AG04449 (cell line): ENCODE measurements at places on chromosomes 4 and X.

GRCh38 chr4:74873545-74874301 lies 59.2 kb upstream of the PARM1 start:
- DNase-seq = no peak

DNA sequence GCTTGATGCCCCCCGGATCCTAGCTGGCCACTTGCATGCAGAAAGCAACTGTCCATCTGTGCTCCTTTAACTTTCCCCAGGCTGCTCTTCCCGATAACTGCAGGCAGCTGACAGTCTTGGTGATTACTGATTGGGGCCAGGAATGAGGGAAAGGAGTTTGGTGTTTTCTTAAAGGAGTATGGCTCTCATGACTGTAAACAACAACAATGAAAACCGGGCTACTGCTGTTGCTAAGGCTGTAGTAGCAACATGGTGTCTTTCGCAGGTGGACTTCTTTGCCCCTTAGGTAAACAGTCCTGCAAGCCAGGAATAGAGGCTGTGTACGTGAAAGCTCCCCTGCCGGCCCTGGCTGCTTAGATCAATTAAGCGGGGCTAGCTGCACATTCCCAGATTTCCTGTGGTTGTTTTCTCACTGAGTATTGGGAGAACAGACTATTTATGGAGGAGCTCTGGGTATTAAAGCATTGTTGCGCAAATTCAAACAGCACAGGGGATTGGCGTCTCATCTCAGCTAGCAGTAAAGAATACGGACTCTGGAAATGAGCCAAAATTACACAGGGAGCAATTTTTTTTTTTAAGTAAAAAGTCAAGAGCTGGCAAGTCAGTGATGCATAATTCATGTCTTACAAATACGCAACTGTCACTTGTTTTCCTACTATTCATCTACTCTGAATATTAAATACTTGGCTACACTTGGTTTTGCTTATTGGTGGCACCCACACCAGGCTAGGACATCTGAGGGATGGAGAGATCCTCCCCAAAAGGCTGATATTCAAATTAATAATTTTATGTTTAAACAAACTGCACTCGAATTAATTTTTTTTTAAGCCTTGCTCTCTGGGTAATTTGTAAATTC lies 61.6 kb upstream of the NAP1L5 start:
- DNase-seq = peak; percentile 17

GRCh38 chr4:159227984-159228383 lies 125.1 kb downstream of the RAPGEF2 start:
- DNase-seq = peak; percentile 42

DNA sequence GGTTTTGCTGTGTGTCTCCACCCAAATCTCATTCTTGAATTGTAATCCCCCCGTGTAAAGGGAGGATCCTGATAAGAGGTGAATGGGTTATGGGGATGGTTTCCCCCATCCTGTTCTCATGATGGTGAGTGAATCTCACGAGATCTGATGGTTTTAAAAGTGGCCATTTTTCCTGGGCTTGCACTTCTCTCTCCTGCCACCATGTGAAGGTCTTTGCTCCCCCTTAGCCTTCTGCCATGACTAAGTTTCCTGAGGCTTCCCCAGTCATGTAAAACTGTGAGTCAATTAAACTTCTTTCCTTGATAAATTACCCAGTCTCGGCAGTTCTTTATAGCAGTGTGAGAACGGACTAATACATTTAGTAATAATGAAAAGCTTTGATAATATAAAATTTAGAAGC lies 46.9 kb downstream of the ANTXR2 start:
- DNase-seq = no peak

DNA sequence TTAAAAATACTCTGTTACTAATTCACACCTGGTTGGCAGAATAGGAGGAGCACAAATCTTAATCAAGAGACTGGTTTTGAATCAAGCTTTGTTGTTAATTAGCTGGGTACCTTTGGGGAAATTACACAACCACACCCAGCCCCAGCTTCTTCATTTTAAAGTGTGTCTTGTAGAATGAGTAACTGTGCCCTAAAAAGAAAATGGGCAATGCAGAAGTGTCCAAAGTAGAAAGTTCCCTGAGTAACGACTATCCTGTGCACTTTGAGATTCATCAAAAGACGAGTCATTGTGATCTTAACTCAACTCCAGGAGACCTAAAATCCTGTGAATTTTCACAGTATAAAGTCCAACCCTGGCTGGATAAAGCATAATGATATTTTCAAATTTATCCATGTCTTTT lies 792.3 kb upstream of the HS3ST1 start:
- DNase-seq = no peak

- DNase-seq = no peak
Measured at GRCh38 chr4:76210452-76210851, 3.2 kb downstream of the SCARB2 start.

- no peak for DNase-seq
Measured at GRCh38 chr4:136931781-136932180, 600.5 kb downstream of the PCDH18 start.

DNA sequence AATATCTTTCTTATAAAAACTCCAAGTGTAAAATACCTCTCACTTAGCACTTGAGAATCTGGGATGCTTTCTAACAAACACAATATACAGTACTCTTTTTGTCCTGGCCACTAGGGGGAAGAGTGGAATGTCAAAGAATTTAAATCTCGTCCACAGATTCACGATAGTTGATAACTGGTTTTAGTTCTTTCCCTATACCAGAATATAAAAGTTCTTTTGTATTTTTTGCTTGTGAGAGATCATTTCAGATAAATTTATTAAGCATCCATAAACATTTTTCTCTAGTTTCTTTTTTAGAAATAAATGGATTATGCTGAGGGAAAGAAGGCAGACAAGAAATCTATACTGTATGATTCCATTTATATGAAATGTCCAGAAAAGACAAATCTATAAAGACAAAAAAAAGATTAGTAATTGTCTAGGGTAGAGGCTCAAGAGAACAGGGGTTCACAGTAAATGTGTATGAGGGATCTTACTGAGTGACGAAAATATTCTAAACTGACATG lies 50.4 kb downstream of the MGARP start:
- no peak for DNase-seq

DNA sequence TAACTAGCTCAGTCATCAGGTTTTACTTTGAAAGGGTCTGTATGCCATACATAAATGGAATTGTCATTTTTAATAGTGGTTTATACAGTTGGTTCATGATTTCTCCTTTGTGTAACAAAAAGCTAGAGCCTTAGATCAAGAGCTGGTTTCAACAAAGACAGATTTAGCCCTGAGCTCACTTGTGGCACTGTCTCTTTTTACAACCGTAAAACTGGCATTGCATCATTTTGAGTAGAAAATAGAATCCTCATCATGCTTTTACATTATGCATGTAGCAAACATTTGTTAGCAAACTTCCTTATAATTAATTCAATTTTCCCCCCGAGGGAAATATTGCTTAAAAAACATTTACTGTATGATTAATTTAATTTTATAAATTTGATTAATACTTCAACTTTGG lies 1871.5 kb downstream of the ARAP2 start:
- DNase-seq = no peak

- DNase-seq = no peak
Measured at GRCh38 chr4:153844144-153844543, 55.3 kb upstream of the SFRP2 start.

- no peak for DNase-seq
Measured at GRCh38 chrX:3154386-3154975, 113.2 kb downstream of the ARSF start.

DNA sequence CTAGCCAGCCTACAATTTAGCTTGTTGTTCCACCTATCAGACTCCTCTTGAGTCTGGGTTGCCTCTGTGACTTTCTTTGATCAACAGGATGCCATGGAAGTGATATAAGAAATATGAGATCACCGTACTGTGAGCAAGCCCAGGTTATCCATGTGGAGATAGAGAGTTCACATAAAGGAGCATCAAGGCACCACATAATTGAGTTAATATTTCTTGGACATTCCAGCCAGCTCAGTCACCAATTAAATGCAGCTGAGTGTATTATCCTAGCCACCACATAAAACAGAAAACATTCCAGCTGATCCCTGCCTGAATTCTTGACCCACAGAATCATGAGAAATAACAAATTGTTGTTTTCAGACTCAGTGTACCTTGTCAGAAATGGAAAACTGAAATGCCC lies 253.6 kb downstream of the PPP1R2C start:
- DNase-seq = no peak

DNA sequence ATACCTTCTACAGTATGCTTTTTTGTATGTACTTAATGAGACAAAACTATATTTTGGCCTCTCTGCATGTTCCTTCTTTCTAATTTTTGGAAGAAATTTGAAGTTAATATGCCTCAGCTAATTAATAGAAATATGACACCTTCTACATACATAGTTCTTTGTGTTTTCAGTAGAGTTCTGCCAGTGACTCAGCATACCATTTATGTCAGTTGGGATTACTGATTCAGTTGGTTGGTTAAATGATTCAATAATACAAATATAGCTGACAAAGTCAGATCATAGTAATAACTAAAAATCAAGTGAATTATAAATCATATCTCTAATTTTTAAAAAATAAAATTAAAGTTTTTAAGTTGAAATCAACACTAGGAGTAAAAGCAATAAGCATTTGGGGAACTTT lies 16.8 kb downstream of the BTC start:
- no peak for DNase-seq

- DNase-seq = no peak
Measured at GRCh38 chrX:116873671-116874070, 410.9 kb upstream of the CT83 start.

DNA sequence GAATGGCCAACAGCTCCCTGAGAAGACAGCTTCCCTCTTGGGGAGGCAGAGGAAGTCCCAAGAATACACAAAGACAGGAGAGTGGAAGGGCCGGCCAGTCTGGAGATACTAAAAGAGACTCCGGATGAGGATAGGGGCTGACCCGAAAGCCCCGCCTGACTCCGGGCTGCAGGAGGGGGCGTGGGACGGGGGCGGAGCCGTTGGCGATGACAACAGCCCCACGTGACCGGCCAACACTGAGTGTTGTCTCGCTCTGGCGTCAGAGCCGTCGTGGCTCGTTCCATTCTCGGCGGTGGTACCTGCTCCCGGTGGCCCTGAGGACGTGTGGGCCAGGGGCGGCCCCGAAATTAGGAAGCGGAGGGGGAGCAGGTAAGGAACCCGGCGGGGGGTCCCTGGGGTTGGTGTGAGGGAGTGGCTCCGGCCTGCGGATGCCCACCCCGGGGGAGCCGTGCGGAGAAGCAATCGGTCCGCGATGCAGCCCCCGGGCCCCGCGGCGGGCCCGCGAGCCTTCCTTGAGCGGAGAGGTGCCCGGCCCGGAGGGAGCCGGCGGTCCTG lies at the start of gene BEX4:
TSS of gene BEX4 (plus strand) at position 239 of the 555 bp plus-strand sequence. CDS start 1,046 bp downstream, outside the sequence.
- no peak for DNase-seq

DNA sequence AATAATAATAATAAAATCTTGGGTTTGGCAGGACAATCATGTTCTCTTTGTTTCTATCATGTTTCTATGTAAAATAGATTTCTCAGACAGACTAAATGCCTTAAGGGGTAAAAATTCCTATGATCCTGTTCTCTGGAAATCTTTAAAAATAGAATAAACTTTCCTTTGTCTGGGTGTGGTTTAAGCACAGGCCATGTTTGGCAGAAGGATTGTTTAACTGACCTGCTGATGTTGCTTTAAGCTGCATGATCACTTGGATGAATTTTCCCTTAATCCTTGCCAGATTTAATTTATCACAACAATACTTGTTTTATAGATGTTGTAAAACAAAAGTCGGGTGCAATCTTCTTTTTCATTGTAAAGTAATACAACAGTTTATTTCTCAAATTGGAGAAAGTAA lies 341.7 kb upstream of the FAT1 start:
- DNase-seq = no peak

GRCh38 chr4:38386654-38387188 lies 277.3 kb upstream of the KLF3 start:
- no peak for DNase-seq

DNA sequence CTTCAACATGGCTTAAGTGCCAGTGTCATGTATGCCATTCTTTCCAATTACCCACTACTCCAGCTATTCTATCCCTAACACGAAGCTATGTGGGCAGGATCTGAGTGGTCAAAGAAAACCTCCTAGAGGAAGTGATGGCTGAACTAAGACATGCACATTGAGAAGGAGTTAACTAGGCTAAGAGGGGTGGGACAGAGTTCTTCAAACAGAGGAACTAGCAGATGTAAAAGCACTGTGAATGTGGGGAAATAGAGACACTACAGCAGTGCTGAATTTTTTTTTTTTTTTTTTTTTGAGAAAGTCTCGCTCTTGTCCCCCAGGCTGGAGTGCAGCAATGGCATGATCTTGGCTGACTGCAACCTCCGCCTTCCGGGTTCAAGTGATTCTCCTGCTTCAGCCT lies 6.2 kb downstream of the JCHAIN start:
- DNase-seq = no peak

DNA sequence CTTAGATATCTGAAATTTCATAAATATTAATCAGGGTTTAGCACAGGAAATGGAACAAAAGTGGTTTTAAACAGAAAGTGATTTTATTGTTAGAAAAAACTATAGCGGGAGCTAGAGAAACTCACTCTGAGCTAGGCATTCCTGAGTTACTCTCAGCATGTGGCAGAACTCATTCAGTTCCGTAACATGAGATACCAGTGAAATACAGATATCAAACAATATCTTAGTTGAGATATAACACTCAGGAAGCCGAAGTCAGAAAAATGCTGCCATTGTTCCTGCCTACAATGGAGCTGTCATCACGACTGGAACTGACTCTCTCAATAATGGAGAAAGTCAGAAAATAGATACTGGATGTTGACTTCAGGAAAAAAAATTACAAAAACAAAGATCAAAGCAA lies 1428.7 kb downstream of the PCDH18 start:
- DNase-seq = no peak

GRCh38 chrX:2928583-2929434 lies at the start of gene ARSD:
ARSD (minus strand) TSS chrX:2929339; CDS start chrX:2929275, 64 bp downstream.
- peak; percentile 19 for DNase-seq

DNA sequence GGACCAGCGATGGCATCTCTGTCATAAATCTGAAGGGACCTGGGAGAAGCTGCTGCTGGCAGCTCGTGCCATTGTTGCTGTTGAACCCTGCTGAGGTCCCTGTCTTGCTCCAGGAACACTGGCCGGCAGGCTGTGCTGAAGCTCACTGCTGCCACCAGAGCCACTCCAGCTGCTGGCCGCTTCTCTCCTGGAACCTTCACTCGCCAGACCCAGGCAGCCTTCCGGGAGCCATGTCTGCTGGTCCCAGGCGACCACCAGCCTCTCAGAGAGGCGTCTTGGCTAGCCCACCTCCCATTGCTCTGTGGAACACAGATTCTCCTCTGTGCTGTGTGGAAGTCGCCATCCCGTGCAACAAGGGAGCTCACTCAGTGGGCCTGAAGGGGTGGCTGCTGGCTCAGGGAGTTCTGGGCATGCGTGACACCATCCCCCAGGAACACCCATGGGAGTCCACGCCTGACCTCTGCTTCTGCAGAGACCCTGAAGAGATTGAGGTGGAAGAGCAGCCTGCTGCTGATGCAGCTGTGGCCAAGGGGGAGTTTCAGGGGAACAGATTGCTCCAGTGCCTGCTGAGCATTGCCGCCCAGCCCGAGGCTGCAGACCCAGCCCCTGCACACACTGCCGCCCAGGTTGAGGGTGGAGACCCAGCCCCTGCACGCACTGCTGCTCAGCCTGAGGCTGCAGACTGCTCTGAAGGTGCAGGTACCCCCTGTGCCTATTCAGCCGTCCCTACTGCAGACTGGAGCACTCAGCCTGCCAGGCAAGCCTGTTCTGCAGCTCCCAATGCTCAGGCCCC lies 33.1 kb upstream of the CYP4V2 start:
- no peak for DNase-seq

- DNase-seq = no peak
Measured at GRCh38 chr4:141705747-141706377, 69.5 kb downstream of the IL15 start.

GRCh38 chrX:134806707-134807038 lies 148.4 kb upstream of the PLAC1 start:
- no peak for DNase-seq

GRCh38 chrX:39528161-39528916 lies 569.4 kb downstream of the BCOR start:
- DNase-seq = no peak

- DNase-seq = no peak
Measured at GRCh38 chrX:15441464-15441863, 51.7 kb downstream of the PIR start.
